Ureter (tissue), 1 donor: ENCODE measurements at places on chromosomes 1 and 21. TPM values are rescaled to one million over a fixed set of nuclear protein-coding genes. Genes with fewer than 3 reads are reported as not detected.

Gene SELP
- total RNA-seq, result 24.0 TPM

DNA sequence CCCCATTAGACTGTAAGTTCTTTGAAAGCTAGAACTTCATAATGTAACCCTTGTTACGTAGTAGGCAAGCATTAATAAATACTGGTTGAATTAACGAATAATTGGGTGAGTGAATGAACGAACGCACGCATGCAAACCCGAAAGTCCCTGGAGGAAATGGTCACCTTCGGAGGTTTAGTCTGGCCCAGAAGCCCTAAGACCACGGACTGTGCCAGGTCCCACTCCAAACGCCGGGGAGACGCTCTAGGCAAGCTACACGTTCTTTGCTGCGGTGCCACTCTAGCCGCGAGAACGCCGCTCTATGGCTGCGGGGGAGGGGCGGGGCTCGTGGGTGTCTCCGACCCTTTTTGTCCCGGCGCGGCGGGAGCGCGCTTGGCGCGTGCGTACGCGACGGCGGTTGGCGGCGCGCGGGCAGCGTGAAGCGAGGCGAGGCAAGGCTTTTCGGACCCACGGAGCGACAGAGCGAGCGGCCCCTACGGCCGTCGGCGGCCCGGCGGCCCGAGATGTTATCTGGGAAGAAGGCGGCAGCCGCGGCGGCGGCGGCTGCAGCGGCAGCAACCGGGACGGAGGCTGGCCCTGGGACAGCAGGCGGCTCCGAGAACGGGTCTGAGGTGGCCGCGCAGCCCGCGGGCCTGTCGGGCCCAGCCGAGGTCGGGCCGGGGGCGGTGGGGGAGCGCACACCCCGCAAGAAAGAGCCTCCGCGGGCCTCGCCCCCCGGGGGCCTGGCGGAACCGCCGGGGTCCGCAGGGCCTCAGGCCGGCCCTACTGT is at the start of gene KDM1A:
Gene KDM1A (plus strand): TSS at position 375 of the 769 bp plus-strand sequence. CDS start 129 bp downstream, at position 504.
- DNase-seq, result peak; percentile 98

- DNase-seq, result no peak
Observed at GRCh38 chr1:110136911-110137310, 13.4 kb upstream of the SLC6A17 start.

GRCh38 chr1:179105393-179105792 is 23.5 kb downstream of the TOR3A start:
- no peak for DNase-seq

DNA sequence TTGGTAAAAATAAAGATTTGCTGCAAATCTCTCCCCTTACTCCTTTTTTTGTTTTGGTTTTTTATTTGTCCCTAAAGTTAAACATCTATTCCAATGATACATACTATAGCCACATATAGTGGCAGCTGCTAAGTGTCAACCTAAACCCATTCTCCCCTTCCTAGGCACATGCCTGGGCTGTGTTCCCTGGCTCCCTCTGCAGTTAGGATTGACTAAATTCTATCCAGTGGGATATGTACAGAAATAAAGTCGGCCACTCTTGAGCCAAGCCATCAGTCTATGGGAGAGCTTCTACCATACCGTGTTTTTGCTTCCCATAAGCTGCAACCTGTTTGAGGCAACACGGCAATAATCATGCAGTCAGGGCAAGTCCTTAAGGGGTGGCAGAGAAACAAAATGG is 23.6 kb downstream of the MCOLN3 start:
- no peak for DNase-seq

GRCh38 chr1:44714944-44715571 is 15.9 kb downstream of the RNU5D-1 start:
- DNase-seq, result peak; percentile 81

DNA sequence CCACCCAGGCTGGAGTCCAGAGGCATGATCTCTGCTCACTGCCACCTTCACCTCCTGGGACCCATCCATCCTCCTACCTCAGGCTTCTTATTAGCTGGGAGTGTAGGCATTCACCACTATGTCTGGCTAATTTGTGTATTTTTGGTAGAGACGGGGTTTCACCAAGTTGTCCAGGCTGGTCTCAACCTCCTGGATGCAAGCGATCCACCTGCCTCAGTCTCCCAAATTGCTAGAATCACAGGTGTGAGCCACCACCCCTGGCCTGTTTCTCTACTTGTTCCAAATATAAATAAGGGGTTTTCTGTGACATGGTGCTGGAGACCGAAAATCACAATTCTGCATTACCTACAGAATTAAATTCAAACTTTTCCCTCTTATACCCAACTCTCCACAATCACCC is 36.6 kb upstream of the HSD3B1 start:
- DNase-seq, result no peak

Gene PTGS2
- 16.0 TPM for total RNA-seq

- no peak for DNase-seq
Observed at GRCh38 chr1:24051206-24051945, 60.6 kb downstream of the MYOM3 start.

Gene HTR6
- not detected for total RNA-seq
